ENCODE measurements at places on chromosomes 1 and 21.

GRCh38 chr1:216820345-216820744, 97.1 kb upstream of the ESRRG start:
- no peak for DNase-seq

DNA sequence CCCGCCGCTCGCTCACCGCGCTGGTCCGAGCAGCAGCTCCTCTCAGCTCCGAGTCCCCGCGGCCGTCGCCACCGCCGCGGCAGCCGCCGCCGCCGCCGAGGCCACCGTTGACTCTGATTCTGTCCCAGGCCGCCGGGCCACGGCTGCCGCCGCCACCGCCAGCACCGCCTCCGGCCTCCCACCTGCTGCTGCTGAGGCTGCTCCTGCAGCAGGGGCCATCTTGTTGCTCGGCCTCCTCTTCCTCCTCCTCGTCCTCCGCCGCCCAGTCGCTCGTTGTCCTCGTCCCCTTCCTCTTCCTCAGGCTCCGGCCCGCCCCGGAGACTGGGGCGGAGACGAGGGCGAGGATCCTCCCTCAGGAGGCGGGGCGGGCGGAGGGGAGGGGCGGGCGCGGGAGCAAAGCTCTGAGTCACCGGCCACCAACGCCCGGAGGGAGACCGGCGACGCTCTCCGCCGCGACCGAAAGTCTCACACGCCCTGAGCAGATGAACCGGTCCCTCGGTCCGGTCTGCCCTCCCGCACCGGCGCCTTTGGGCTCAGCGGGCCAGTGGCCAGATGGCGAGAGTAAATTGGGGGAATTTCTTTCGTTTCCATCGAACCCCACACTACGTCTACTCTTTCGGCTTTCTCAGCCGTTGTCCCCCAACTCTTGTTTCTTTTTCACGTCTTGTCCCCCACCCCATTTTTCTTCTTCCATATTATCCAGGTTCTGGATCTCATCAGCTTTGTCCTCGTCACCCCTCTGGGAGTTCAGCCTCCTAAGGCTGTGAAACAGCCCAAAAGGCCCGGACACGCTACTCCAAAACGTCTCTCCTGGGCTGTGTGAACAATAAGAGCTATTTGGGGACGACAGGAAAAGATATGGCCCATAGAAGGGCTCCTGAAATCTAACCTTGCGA, at the start of gene RC3H1:
Gene RC3H1 (minus strand): TSS at position 278 of the 896 bp plus-strand sequence. CDS start 29,372 bp downstream, outside the sequence.
- peak; percentile 80 for DNase-seq

DNA sequence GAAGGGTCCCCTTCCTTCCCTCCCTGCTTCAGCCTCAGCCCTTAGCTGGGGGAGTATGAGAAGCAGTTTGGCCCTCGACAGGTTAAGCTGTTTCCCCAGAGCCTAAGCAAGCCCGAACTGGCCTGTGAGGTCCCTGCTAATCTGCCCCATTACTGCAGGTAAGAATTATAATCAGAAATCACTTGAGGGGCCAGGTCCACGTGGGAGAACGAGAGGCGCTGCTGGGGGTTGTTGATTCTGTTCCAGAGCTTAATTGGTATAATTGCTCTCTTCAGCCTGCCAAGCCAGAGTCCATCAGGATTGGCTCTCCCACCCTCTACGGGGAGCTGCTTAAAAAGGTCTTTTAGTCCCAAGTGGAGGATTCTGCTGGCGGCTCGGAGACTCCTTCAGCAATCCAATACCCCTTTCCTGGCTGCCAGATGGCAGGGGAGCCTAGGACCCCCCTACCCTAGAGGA, 70.8 kb downstream of the UBE2T start:
- DNase-seq, result no peak

DNA sequence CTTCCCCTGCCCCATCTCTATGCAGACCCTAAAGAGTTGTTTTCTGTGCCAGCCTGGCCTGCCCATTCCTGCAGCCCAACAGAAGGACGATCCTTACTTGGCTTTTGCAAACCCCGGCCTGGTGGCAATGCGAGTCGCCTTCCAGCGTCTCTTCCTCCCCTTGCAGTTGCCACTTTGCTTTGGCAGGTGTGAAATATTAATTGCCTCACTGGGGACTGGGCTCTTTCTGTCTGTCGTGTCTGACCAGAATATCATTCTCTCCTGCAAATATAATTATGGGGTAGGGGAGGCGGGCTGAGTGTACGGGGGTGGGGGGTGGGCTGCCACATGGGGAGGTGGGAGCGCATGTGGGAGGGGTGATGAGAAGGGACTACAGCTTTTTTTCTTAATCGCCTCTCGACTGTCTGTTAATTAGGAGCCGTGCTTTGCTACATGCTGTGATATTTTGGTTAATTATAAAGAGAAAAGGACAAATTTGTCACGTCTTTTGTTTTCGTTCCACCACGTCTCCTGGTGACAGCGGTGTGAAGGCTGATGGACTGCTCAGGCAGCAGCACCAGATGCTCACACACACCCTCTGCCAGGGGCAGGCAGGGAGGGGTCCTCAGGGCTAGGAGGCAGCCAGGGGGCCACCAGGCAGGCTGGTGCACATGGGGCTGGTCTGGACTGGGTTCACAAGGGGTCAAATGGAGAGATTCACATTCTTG, 80.1 kb upstream of the CD34 start:
- no peak for DNase-seq

DNA sequence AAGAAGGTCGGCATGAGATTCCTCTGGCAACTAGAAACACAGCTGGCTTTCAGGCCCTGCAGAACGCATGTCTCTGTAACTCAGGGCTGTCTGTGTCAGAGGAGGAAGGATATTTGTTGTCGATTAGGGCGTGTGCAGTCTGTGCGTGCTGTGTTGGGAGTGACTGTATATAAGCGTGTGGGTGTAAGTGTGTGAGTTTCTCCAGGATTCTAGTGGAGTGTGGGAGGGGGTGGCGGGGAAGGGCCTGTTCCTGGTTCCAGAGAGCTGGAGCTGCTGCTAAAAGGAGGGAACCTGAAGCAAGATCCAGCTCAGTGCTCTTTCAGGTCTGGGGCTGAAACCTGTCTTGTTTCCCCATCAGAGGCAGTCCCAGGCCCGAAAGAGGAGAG, 74.3 kb downstream of the SLC16A1 start:
- DNase-seq, result no peak

- no peak for DNase-seq
Measured at GRCh38 chr1:41653574-41653973, 169.1 kb upstream of the EDN2 start.

DNA sequence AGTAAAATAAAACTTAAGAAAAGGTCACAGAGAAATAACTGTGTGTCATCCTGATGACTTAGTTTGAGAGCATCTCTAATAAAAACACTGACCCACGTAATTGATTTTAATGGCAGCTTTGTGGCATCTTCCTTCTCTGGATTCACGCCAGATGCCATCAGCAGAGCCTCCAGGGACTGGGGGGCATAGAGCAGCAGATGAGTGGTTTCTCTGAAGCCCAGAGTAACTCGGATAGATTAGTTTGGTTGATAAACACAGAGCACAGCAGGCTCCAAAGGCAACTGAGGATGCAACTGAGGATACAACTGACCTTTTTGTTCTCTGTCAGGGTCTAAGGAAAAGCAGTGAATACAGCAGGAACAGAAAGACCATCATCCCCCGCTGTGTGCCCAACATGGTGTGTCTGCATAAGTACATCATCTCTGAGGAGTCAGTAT, 180.8 kb downstream of the RPS6KC1 start:
- DNase-seq, result no peak

DNA sequence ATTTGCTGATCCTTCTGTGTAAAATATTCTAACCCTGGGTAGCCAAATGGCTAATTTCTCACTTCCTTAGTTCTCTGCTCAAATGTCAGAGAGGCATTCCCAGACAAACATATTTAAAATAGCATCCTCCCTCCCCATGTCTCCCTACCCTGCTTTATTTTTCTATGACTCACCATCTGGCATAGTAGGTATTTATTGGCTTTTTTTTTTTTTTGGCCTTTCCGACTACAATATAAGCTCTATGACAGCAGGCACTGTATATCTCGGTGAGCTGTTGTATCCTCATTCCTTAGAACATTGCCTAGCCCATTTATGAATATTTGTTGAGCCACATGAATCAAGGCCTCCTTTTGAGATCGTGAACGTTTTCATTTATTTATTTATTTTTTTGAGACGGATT, 1.5 kb upstream of the NEK7 start:
- DNase-seq, result no peak

GRCh38 chr1:235781807-235782206, 84.9 kb downstream of the LYST start:
- DNase-seq, result no peak

DNA sequence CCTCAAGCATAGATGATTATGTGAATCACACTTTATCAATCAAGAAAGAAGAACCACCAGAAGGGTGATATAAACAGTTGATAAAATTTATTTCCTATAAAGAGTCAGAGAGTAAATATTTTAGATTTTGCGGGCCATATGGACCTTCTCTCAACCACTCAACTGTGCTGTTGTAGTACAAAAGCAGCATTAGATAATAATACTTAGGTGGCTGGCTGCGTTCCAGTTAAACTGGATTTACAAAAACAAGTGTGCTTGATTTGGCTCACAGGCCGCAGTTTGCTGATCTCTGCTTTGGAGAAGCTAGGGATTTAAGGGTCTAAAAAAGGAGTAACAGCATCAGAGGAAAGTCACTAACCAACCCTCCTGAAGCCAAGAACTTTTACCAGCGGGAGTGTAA, 1406.0 kb downstream of the KCNT2 start:
- no peak for DNase-seq

GRCh38 chr1:218380125-218380977, 35.2 kb downstream of the TGFB2 start:
- no peak for DNase-seq

- DNase-seq, result no peak
Measured at GRCh38 chr1:201906336-201906735, 17.6 kb downstream of the SHISA4 start.

DNA sequence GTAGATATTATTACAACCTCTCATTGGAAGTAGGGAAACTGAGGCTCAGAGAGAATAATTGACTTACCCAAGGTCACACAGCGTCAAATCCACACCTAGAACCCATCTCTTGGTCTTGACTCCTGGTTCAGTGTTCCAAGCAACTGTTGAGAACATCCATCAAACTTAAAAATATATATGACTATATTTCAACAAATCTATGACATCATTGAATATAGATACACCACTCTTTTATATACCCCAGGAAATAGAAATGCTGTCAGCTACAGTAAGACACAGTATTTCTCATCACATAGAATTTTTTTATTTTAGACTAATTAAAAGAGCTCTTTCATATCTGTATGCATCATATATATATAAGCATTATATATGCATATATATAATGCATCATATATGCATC, 56.9 kb downstream of the RUNX3 start:
- DNase-seq, result no peak

- no peak for DNase-seq
Measured at GRCh38 chr1:21628798-21629393, 40.3 kb downstream of the RAP1GAP start.

DNA sequence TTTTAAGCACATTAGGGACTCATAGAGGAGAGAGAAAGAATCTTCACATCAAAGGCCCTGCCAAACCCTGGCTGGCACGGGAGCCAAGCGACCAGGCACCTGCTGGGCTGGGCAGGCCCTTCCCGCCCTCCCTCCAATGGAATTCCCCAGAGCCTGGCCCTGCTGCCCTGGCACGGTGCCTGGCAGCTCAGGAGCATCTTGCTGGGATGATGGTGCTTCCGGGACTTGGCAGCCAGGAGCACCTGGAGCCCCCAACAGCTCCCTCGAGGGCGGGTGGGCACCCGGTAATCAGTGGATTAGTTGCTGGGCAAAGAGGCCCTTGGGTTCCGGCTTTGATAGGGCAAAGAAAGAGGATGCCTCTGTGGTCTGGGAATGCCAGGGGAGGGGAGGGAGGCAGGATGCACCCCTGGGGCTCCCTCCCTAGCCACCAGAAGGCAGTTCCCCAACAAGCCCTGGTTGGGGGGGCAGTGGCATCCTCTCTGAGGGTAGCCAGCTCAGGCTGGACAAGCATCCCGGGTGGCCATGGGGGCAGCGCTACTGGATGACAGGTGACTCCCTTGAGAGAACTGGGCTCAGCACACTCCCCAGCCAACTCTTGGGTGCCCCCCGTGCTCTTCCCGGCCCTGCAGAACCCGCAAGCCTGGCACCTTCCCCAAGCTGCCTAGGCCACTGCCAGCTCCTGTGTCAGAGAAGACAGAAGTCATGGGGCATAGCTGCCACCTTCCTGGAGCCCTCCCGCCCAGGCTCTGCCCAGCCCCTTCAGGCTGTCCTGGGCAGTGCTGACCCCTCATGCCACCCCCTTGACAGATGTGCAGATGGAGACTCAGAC, 26.4 kb downstream of the KRTAP10-1 start:
- DNase-seq, result no peak

All from NK-92 treated with Interleukin-12 subunit alpha and Interleukin-12 subunit beta, amount 100 ng/mL, for 24 hours (cell line).